ENCODE measurements at places on chromosomes 7 and 10.

DNA sequence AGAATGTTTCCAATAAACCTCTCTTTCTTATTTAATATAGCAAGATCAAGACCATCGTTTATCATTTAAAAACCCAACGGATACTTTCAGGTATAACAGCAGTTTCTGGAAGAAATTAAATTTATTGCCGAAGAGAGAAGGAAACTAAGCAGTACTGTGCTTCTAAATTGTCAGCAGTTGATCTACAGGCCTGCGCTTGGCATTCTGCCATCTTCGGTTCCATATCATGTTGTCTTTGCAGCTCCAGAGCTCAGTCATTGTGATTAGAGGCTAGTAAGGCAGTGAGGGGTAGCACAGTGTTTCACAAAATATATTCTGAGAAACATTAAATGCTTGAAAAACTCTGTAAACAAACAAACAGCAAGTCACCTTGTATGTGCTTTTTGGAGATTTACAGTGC lies 301.3 kb downstream of the REEP3 start:
- no peak for DNase-seq

DNA sequence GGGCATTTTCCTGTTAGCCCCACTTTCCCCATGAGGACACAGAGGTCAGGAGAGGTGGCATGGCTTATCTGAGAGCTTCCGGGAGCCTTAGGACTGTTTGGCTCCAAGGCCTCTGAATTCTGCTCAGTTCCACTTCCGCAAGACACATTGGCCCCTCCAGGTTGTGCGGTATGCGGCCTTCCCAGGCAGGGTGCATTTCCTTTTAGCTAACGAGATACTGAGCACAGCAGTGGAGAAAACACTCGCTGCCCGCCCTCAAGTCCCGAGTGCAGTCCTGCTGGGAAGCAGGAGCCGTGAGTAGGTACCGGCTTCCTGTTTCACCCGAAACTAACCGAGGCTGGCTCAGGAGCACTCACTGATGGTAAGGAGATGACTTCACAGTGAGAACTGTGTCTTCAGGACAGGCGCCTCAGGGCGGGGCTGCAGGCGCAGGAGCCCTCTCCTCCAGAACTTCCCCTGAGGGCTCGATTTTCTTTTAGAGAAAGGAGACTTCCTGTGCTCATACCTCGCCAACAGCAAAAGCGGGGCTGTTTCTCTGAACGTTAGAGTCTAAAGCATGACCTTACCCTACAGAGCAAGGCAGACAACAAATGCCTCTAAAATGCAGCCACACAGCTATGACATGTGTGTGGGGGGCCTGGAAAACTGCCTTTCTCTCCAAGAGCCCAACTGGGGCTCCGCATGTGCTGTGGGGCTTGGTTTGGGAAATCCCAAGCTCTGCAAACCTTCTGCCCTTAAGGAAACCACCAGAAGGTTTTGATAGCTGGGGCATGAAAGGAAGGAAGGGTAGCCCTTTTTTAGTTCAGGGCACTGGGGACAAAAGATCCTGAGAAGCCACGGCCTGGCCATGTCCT lies 25.9 kb downstream of the RGS10 start:
- DNase-seq = no peak

- no peak for DNase-seq
Measured at GRCh38 chr10:104201636-104202035, 30.5 kb downstream of the CFAP43 start.

DNA sequence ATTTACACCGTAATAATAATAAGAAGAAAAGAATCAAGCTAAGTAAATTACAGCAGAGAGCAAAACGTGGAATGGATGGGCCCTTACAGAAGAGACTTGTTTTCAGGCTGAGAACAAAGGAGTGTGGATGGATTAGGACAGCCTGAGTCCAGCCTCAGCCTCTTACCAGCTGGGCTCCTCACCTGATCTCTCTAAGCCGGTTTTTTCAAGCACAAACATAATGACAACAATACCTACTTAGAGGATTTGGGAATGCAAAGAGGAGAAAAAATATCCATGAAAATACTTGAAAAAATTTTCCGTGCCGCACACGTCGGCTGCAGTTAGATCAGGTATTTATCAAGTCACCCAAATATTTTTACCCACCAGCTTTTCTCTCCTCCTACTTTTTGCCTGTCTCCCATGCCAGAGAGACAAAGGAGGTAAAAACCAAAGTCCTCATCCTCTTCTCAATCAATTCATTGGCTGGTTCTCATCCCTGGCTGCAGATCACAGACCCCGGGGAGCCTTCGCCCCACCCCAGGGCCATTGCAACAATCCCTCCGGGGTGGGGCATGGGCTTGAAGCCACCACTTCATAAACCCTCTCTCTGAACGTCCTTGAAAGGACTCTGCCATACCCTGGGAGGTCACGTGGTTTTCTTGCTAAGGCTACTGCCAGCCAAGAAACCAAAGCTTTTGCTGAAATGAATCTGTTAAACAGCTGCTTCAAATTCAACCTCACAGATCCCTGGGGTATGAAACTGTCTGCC lies 29.7 kb upstream of the GTF2I start:
- no peak for DNase-seq

DNA sequence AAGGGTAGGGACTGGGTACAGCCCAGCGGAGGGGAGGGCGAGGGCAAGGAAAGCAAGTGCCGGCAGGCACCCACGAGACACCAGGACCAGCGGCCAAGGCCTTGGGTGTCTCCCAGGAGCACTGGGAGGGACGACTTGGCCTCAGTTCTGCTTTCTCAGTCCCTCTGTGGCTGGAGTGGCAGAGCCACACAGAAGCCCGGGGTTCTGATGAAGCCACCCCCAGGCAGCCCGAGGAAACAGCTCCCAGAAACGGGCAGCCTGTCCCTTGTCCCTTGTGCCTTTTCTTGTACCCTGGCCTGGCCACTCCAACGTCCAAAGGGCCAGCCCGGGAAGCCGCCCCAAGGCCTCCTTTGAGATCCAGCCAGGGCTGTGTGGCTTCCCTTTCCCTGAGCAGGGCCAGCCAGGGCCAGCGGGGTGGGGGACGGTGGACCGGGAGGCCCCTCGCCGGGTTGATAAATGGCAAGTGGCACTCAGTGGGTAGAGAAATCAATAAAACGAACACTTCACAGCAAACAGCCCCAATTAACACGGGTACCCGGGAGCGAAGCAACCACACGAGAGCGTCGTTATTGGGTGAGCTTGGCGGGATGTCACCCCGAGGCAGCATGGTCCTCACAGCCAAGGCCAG lies 69.8 kb upstream of the GNA12 start:
- DNase-seq = no peak

DNA sequence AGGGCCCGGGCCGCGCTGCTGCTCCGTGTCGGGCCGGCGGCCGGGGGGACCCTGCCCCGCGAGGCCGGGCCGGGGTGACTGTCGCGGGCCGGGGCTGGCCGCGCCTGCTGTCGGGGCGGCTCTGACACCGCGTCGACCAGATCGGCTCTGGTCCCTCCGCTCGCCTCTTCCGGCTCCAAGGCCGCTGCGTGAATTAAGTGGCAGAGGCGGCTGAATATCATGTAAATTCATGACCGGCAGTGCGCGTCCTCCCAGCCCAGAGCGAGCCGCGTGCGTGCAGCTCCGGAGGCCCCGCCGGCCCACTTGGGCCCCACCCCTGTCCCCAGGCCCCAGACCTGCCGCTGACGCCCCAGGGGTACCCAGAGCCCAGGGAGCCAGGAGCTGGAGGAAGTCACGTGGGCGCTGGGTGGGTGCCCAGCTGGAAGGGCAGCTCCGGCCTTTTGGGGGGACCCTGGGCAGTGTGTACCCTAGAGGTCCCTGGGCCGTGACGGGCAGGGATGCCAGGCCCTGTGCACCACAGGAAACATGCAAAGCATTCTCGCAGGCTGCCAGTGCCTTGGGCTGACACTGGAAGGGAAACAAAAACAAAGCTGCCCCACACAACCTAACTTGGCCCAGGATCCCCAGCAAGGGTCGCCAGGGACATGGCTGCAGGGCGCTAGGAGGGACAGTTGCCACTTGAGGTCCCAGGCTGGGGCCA lies 584.0 kb upstream of the MKI67 start:
- no peak for DNase-seq

DNA sequence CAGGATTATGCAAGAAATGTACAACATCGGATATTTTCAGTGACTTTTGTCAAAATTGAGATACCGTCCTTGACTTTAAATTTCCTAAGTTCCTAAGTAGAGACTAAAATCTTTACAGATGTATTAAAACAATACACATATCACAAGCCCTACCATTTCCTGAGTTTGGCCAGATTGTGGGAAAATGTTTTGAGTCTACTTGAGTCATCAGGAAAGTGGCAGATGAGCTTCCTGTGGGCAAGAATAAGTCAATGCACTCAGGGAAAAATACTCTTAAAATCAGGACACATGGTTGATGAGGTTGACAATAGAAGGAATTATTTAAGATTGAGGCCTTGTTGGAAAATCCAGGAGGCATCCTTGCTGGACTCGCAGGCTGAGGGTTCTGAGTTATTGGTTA lies 162.5 kb downstream of the SNX10 start:
- DNase-seq = no peak

GRCh38 chr10:98365406-98366061 lies 49.4 kb downstream of the PYROXD2 start:
- no peak for DNase-seq

GRCh38 chr7:135644154-135644553 lies 18.2 kb upstream of the STMP1 start:
- no peak for DNase-seq

- peak; percentile 54 for DNase-seq
Measured at GRCh38 chr7:101232141-101232850, 5.3 kb downstream of the CLDN15 start.
